Neural cell (in vitro differentiated cells): ENCODE measurements at places on chromosomes 7 and 10. TPM values are rescaled to one million over a fixed set of nuclear protein-coding genes. Genes with fewer than 3 reads are reported as not detected.

The CHRM2 gene
- polyA plus RNA-seq = 0.05 TPM in 1 of 2 replicates, not detected in the other

The C10orf143 gene
- polyA plus RNA-seq = 0.44 and 1.4 TPM in 2 replicates

The DDIT4 gene
- 29.7 and 29.9 TPM in 2 replicates for polyA plus RNA-seq

The ZNF425 gene
- 5.1 and 6.8 TPM in 2 replicates for polyA plus RNA-seq

The CUBN gene
- polyA plus RNA-seq = 7.1 and 8.7 TPM in 2 replicates

The BAMBI gene
- 0.54 and 1.6 TPM in 2 replicates for polyA plus RNA-seq

The TUBAL3 gene
- polyA plus RNA-seq = not detected in 2 replicates

The AKR1C8 gene
- 0.54 TPM in 1 of 2 replicates, not detected in the other for polyA plus RNA-seq

The GLRX3 gene
- 118 and 170 TPM in 2 replicates for polyA plus RNA-seq

The COBL gene
- 0.10 and 0.12 TPM in 2 replicates for polyA plus RNA-seq

The PGAM2 gene
- polyA plus RNA-seq = not detected in 2 replicates

The OGA gene
- 318 and 357 TPM in 2 replicates for polyA plus RNA-seq
